ENCODE measurements at places on chromosomes 6 and 20. TPM values are rescaled to one million over a fixed set of nuclear protein-coding genes. Genes with fewer than 3 reads are reported as not detected.

DNA sequence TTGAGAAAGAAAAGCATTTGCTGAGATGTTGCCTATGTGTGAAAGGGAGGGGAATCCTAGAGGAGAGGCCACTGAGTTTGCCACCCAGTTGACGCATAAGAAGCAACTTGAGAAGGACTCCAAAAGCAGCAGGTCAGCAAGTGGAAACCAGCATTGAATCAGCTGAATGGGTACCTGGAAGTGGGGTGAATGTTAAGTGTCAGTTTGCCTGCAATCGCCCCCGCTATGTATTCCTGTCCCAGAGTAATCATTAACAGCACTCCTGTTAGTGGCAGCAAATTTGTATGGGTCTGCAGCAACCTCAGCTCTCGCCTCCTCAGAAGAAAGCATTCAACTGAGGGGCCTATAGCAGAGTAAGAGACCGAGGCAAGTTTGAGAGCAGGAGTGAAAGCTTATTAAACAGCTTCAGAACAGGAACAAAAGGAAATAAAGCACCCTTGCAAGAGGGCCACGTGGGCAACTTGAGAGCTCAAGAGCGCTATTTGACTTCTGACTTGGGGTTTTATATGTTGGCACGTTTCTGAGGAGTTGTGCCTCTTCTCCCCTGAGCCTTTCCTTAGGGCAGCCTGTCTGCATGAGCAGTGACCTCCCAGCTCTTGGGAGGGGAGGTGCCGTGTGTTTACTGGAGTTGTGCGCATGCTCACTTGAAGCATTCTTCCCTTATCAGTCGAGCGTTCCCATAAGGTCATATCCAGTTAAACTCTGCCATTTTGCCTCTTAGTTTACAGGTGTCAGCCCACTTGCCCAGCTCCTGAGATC, 122.6 kb upstream of the PHACTR1 start:
- no peak for DNase-seq

The ZSCAN23 gene
- total RNA-seq: 0.64 TPM

DNA sequence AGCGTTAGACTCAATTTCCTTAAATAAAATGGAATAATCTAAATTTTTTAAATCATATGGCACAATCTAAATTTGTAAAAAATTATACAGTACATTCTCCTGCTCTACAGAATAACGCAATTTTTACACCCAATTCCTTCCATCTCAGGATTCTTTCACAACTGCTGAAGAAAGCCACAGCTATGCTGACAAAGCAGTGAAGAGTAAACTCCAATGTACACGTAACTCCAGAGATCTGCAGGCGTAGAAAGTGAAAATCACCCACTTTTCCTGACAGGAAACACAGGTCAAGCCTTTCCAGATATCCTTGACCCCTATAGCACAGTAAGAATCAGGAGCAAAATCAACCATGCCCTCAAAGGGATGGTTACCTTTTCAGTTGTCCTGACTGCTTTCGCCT, 27.4 kb downstream of the EPHA7 start:
- DNase-seq: no peak

The CALHM6 gene
- not detected for total RNA-seq

DNA sequence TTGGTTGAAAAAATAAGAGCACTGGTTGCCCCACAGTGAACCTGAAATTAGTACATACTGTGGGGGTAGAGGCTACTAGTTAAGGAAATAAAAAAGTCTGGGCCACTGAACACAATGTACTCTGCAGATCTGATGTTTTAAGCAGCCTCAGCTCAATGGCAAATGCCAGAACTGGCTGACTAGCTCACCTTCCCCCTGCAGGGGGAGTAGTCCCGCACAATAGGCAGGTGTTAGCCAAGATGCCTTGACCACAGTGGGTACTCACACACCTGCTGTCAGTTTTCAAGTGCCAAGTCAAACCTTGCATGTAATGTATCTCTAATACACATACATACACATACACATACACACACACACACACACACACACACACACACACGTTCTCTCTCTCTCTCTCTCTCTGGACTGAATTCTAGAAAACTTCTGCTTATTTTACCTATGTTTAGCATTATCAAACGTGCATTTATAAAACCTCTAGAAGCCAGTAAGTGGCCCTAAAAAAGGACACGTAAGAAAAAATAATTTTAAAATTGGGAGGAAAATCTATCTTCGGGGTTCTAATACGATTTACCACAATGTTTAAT, 36.1 kb downstream of the GMDS start:
- DNase-seq: peak; percentile 31

The C20orf141 gene
- not detected for total RNA-seq

GRCh38 chr6:19849755-19850154, 12.6 kb downstream of the ID4 start:
- no peak for DNase-seq

GRCh38 chr6:90079560-90080490, 185.6 kb downstream of the GJA10 start:
- no peak for DNase-seq

- no peak for DNase-seq
These were observed 26.1 kb downstream of the SLC52A3 start for GRCh38 chr20:742156-742555.

GRCh38 chr6:129677620-129678325, 32.2 kb downstream of the ARHGAP18 start:
- no peak for DNase-seq

GRCh38 chr6:143271024-143271423, 179.5 kb downstream of the ADAT2 start:
- DNase-seq: no peak

GRCh38 chr20:19649041-19649440, 109.0 kb upstream of the RIN2 start:
- DNase-seq: no peak

DNA sequence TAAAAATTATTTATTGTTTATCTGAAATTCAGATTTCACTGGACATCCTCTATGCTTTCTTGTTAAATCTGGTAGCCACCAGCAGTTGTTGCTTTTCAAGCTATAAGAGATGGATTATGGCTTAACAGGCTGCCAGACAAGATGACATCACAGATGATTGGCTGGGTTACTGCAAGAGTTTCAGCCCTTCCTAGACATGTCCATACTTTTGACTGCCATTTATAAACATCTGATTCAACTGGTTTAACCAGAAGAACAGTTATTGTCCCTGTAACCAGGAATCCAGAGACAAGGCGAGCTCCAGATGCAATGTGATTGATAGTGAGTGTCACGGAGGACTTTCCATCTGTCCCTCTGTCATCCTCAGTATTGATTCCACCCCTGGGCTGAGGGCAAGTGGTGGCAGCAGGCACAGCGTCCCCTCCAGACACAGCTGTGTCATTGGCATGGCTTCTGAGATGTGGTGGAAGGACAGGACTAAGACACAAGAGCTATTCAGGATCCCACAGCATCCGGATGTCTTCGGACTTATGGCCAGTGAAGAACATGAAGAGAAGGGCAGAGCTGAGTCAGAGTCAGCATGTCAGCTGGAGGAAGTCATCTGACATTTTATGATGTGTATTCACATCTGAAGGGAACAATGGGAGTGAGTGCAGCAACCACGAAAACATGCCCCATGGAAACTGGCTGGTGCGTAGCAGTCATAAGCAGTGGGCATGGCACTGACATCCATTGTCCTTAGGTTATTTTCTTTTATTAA, 284.5 kb upstream of the CDYL start:
- DNase-seq: no peak

The MACROD2 gene
- total RNA-seq: 1.2 TPM

GRCh38 chr6:4943716-4944115, 60.1 kb downstream of the RPP40 start:
- DNase-seq: no peak

- no peak for DNase-seq
These were observed 306.6 kb downstream of the EPM2A start for GRCh38 chr6:145428706-145429105.

The SCRT2 gene
- total RNA-seq: not detected

The CST2 gene
- not detected for total RNA-seq

DNA sequence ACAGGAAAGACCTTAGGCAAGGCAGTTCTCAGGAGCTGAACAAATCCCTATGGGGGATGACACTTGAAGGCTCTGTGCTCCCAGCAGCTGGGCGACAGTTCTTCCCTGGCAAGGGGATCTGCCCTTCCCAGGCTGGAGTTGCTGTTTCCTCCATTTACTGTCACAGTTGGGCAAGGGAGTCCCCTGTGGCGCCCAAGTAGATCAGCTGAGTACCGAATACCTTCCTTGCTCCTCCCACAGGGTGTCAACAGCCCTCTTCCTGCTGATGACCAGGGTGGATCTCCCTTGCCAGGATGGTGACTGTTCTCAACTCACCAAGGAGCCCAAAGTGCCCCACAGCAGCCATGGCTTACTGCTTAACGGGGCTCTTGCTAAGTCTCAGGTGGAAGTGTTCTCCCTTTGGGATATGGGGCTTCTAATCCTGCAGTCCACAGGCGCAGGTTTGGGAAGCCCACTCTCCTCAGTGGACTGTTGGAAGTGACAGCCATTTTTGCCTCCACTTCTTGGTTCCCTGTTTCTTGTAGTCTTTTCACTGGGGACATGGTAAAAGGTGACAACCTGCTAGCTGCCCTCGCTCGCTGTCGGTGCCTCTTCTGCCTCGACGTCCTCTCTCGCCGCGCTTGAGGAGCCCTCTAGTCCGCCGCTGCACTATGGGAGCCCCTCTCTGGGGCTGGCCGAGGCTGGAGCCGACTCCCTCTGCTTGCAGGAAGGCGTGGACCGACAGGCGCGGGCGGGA, 5.7 kb upstream of the PSMG4 start:
- DNase-seq: no peak

- no peak for DNase-seq
These were observed 4.7 kb downstream of the FAM210B start for GRCh38 chr20:56363491-56363890.

DNA sequence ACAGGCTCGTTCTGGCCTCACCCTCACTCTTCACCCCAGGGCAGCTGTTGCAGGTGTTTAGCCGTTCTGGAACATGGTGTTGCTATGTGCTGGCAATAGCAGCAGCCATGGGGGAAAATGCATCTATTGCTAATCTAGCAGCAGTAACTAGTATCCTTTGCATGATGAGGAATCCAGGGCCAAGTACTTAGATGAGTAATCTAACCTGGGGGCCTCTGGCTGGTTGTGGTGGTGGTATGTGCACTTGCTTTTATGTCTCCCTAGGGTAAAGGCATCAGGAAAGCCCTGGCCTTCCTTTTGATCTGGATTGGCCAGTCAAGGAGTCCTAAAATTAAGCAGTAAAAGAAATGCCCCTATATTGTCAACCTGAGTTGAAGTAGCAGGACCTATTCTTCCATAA, 594.5 kb upstream of the MAP3K7 start:
- no peak for DNase-seq

- DNase-seq: no peak
These were observed 6.2 kb upstream of the LMBRD1 start for GRCh38 chr6:69802995-69803394.

The GNMT gene
- not detected for total RNA-seq

- no peak for DNase-seq
These were observed 341.0 kb upstream of the OPRM1 start for GRCh38 chr6:153698001-153698400.

DNA sequence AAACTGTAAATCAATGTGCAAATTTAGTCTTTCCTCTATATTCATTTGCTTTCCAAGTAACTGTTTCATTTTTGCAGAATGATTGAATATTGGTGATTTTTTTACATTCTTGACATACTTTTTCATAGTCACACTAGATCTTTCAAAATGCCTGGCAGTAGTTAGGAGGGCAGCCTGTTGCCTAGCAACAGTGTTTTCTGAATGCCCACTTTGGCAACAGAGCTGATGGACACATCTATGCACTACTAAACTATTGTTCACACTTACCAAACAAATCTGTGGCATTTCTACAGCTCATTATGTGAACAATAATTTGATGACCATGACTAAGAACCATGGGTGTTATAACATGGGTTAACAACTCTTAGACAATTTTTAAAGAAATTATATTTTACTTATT, 438.0 kb upstream of the IMPG1 start:
- no peak for DNase-seq

The CAGE1 gene
- total RNA-seq: not detected

The ENTPD6 gene
- total RNA-seq: 22.3 TPM

All from H4 (cell line).